DMS79 (cell line): ENCODE measurements at places on chromosomes 1 and 21.

DNA sequence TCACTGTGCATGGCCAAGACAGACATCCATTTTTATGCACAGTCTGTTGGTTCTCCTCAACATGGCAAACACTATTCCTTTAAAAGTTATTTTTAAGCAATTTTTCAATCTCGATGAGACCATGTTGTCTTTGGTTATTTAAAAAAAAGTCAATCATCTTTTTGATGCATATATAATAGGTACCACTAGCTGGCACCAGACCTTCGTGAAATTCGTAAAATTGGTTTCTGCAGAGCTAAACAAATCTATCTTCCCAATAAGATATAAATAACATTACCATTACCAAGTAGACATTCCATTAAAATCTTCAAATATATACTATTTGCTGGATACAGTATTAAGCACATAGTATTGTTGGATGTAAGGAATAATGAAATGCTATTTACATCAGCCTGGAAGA is 220.0 kb upstream of the GREM2 start:
- no peak for DNase-seq

DNA sequence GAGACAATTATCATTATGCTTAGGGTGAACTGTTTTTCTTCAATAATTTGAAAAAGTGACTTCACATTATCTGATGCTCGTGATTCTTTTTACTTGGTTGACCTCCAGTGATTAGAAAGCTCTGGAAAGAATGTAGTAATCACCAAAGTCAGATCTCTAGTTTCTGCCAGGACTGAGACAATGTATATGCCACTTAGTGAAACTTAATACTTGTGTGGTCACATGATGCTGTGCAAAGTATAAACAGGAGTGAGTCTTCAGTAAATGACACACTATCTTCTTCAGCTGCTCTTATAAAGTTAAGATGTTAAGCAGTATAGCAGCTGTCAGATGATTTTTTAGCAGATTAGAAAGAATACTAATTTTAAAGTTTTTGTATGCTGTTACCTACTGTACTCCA is 17.2 kb downstream of the VCAM1 start:
- DNase-seq: no peak

DNA sequence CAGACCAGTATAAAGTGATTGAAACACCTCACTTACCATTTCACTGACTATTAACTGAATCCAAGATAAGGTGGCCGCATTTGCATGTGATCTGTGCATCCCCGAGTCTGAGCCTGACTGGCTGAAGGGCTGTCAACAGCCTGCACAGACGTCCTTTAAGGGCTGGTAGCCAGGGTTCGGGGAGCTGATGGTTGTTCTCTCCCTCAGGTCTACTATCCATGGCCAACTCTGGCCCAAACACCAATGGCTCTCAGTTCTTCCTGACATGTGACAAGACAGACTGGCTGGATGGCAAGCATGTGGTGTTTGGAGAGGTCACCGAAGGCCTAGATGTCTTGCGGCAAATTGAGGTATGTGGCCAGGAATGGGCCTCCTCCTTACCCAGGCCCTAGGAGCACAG is 14.0 kb downstream of the PPIE start:
- DNase-seq: no peak

DNA sequence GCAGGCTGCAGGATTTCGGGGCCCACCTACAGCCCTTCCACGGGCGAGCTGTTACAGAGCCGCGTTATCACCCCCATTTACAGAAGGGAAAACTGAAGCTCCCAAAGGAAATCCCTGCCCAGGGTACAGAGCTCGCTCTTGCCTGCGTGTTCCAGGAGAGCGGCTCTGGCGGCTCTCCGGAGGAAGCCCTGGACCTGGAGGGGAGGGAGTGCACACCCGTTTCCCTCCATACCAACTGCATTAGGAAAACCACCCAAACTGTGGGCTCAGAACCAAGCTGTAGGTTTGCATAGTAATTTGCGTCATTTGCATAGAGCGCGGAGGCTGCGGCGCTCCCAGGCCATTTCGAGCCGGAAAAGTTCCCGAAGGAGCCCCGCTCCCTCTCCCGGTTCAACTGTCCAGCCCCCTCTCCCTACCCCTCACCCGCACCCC is 24.7 kb upstream of the ADGRB2 start:
- no peak for DNase-seq

- DNase-seq: no peak
These were observed 139.9 kb downstream of the NFIA start for GRCh38 chr1:61222240-61222639.

- DNase-seq: no peak
These were observed 153.5 kb downstream of the RERE start for GRCh38 chr1:8663915-8664329.

DNA sequence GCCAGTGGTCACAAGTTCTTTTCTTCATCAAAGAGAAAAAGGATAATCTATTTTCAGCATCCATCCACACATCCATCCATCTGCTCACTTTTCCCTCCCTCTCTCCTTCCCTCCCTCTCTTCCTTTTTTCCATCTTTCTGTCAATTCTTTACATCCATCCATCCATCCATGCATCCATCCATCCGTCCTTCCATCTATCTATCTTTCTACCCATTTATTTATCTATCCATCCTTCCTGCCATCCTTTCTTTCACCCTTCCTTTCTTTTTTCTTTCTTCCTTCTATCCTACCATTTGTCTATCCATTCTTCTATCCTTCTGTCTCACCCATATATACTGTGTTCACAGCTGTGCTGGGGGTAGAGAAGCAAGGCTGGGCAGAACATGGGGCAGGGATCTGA is 212.4 kb upstream of the GALNT2 start:
- no peak for DNase-seq

DNA sequence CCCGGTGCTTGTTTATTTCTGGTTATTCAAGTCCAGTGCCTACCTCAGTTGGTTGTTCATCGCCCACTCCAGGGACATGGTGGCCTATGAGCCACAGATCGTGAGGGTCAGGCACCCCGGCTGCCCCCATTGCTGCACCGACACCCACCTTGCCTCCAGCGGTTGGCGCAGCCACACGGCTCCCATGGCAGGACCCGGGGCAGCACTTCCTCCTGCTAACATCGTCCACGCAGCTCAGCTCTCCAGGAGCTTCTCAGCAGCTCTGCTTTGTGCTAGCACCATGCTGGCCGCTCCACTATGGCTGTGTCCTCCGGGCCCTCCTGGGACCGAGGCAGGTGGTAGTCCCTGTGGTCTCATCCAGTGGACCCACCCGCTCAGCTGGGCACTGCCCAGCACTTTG is 13.9 kb upstream of the PRKCZ start:
- DNase-seq: no peak

DNA sequence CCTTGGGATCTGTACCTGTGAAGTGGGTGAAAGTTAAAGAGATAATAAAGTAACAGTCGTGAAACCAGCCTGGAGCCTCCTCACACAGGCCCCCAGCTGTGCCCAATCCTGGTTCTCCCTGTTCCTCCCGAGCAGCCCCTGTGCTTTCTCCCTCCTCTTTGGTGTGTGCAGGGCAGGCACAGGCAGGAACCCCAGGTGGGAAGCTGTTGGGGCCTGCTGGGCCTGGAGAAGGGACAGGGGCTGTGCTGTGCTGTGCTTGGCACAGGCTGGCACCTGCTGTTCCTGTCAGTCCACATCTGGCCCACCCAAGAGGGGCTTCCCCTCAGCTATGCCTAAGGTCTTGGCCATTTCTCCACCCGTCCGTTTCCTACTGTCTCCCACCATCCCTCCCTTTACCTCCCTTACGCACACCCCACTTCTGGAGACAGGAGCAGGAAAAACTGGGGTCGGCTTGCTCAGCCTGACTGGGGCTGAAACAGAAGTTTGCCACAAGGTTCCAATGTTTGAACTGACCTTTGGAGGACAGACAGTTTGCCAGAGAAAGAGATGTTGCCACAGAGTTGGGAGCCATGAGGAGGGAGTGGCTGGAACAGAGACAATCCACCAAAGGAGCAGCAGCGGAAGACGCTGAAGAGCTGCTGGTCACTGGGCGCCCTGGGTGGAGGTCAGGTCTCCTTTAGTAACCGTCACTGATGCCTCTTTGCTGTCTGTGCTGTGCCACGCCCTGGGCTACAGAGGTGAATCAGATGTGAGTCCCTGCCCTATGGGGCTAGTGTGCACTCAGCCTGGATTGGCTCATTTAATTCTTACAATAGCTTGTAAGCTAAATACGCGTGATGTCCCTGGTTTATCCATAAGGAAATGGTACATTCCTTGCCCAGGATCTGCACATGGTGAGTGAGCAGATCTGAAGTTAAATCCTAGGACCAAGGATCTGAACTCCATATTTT is 18.8 kb upstream of the ARTN start:
- DNase-seq: no peak

DNA sequence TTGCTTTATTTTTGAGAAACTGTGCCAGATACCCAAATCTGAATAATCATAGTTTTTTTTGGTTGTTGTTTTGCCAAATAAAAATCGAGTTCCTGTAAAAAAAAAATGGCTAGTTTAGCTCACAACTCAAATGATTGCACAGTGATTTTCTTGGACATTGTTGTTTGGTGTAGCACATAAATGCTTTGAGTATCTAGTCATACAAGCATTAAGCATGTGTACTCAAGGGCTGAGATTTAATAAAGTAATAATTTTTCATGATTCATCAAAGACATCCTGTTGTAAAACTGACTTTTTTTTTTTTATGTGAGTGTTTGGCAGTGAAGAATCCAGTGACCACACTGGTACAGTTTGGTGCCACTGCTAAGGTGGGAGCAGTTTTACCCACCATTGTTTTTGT is 18.8 kb downstream of the ITSN1 start:
- DNase-seq: no peak

DNA sequence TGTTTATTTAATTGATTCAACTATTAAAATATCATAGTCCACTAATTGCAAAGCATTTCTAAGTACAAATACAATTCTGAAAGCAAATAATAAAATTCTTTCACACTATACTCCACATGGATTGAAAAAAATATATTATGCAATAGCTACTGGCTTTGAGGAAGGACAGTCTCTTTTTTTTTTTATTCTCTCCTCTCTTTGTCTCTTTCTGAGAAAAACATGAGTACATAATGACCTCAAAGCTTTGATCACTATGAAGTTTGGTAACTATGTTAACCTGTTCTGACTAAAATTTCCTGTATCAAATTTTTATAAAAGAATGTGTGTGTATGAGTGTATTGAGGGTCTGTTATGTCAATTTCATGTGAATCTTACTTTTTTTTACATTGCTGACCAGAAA is 96.2 kb downstream of the RGS2 start:
- DNase-seq: no peak

DNA sequence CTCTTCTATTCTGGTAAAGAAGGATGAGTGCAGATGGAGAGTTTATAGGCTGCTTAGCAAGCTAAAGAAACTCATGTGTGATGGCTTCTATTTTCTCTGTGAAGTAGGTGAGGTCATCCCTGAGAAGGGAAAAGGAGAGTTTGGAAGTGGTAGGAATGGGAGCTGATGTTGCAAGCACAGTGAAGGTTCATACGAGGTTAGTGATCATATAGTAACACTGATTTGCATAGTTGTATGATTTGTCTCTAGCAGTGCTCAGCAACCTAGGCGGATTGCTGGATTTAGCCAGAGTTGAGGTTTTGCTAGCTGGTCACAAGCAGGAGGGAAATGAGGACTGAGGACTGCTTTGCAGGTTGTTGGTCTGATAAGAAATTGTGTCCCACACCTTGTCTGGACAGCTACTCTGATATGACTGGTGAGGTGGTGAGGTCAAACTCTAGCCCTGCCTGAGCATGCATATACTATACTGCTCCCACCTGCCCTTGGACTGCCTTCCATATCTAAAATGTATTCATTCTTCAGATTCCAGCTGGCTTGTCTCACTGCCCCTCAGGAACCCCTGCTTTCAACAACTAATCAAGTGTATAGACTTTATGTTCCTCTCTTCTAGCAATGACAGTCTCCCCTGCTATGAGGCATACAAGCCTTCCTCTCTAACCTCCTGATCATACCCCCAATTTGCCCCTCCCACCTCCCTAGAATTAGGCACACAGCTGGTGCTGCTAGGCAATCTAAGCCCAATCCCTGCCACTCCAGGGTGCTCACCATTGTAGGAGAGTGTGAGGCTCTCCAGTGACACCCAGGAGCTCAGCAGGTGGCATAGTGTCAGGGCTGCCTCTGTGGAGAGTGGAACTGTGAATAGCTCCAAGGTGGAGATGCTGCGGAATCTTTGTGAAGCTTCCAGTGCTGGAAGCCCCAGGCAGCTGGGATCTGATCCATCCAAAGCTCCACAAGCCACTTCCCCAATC is 18.5 kb downstream of the LRRC41 start:
- no peak for DNase-seq

DNA sequence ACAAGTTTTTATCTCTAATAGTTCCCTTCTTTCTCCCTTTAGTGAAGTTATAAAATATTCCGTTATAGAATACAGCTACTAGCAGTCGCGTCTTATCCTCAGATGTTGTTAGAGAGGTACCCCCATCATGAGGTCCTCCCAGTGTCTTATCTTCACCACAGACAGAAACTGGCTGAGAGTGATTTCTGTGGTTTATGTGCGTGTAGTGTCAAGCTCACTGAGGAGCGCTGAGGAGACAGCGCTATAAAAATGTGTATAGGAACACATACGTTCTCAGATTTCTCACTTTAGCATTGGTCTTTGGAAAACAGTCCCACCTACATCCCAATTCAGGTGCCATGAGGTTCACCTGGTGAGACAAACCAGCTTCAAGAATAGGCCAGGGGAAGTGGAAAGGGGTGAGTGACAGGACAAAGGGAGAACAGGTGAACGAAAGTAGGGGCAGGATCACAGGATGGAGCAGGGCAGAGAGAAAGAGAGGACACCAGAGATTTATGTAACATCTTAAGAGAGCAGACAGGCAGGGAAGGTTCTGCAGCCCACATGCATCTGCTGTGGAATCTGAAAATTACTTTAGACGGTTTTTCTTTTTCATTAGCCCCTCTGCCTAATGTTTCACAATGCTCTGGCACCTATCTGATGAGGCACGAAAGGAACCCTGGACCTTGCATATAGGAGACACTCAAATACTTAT is 2.7 kb upstream of the PLEKHO1 start:
- no peak for DNase-seq

DNA sequence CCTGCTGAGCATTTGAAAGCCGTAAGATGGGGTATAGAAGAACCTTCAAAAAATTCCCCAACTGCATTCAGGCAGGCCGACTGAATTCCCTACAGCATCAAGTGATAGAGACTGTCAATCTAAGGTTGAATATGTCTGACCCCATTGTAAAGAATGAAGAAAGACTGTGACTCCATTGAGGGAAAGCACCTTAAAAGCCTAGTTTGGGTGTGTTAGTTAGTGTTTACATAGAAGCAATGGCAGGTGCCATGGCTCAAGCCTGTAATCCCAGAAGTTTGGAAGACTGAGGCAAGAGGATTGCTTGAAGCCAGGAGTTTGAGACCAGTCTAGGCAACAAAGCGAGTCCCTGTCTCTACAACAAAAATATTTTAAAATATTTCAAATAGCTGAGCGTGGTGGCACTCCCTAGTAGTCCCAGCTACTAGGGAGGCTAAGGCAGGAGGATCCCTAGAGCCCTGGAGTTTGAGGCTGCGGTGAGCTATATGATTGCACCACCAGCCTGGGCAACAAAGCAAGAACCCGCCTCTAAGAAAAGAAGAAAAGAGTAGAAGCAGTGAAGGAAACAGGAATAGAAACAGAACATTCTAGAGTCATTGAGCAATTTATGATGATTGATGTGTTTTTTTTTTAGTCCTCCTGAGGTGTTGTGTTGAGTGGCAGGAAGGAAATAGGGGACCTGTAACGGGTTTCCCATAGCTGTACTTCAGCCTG is 15.4 kb downstream of the POLR3GL start:
- no peak for DNase-seq
